ENCODE measurements at places on chromosomes 5 and 9.

DNA sequence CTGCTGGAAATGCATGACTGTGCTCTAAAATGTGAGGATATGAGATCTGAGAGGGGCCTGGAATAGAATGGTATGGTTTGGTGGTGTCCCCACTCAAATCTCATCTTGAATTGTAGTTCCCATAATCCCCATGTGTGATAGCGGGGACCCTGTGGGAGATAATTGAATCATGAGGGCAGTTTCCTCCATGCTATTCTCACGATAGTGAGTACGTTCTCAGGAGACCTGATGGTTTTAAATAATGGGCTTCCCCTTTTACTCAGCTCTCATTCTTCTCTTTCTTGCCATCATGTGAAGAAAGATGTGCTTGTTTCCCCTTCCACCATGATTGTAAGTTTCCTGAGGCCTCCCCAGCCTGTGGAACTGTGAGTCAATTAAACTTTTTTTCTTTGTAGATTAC is 133.6 kb upstream of the ADAMTS16 start:
- no peak for DNase-seq

DNA sequence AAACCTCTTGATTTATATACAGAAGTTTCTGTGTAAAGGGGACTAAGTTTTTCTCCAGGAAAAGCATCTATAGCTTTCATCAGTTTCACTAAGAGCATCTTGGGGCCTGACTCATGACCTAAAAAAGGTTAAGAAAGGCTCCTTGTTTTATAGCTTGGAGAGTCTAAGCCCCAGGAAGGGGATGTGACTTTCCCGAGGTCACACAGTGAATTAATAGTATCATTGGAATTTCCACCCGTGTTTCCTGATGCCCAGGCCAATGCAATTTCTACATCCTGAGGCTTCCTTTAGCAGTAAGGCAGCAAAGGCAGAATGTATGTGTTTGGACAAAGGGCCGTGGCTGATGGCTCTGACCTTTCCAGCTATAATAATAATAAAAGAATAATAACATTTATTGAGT is 8.6 kb downstream of the MORN5 start:
- DNase-seq = no peak

- no peak for DNase-seq
Measured at GRCh38 chr5:75023368-75024159, 28.8 kb downstream of the GCNT4 start.

DNA sequence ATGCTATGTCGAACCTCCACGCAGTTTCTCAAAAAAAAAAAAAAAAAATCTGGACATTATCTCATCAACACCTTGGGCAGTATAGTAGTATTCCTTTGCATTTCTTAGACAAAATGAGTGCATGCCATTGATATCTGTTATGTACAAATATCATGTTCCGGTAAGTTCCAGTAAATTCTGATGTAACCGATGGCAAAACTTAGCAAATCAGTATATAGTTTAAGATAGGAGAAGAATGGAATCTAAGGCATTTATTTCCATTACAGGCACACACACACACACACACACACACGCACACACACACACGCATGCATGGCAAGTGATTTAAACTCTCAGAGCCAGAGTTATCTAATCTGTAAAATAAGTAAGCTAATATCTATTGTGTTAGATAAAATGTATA is 356.5 kb upstream of the TUSC1 start:
- DNase-seq = no peak

GRCh38 chr5:80592761-80593160 is 22.7 kb upstream of the ANKRD34B start:
- DNase-seq = no peak
